ENCODE measurements at places on chromosomes 2 and 18.

GRCh38 chr2:199455545-199456382 is 2.0 kb downstream of the SATB2 start:
- DNase-seq, result peak; percentile 36

DNA sequence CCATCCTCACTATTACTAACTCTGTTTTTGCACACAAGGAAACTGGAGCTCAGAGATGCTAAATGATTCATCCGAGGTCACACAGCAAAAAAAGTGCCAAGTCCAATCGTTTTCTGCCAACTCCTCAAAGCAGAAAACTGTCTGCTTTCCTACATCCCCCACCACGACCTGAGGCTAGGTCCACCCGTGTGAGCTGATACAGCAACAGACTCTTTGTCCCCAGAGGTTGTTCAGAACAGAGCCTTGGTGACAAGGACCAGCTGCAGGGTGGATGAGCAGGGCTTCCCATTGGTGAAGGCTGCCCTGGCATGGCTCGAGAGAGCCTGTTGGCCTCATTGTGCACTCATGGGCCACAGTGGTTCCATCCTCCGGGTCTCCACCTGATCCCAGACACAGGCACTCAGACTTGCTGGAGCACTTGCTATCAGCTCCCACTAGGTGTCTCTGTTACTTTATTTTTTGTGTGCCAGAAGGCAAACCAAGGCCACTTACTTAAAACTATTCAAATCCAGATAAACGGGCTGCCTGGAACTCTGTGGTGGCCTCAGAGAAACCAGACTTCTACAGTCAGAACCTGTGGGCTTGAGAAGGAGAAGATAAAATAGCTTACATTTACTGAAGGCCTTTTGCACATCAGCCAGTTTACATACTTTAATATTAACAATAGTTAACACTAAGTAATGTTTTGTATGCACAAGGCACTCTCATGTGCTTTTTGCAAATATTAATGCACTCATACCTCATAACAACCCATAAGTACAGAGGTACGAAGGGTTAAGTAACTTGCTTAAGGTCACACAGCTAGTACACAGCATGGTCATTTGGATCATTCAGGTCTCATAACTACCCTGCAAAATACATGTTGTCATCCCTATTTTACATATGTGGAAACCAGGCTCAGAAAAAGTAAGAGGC is 62.9 kb upstream of the CTIF start:
- DNase-seq, result no peak

- DNase-seq, result peak; percentile 51
Observed at GRCh38 chr2:231557571-231558217, 27.4 kb upstream of the NMUR1 start.

DNA sequence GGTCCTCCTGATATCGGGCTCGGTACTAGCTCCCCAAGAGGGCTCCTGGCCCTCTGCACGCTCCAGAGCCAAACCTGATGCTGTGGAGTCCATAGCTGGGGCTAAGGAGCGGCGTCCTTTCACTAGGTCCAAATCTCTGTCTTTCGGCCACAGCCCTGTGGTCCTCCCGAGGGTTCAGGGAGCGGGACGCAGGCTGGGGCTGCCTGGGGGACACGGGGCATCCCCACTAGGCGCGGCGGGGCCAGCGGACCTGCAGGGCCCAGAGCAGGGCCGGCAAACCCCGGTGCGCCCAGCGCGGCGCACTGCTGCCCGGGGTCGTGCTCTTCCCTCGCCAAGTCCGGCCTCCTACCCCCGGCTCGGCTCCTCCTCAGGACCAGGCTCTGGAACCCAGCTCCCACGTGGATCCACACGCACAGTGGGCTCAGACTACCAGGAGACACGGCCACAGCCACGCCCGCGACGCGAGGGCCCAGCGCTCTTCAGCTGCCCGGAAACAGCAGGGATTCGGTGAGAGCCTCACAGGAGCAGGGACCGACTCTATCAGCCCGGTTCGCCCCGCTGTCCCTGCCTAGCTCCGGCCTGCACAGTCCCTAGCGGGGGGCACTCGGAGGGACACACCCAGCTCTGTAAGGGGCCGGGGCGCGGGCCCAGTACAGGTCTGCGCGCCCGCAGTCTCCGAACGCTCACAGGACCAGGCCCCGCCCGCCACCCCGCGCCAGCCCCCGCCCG is 593 bp downstream of the ZNF514 start:
- DNase-seq, result peak; percentile 66

DNA sequence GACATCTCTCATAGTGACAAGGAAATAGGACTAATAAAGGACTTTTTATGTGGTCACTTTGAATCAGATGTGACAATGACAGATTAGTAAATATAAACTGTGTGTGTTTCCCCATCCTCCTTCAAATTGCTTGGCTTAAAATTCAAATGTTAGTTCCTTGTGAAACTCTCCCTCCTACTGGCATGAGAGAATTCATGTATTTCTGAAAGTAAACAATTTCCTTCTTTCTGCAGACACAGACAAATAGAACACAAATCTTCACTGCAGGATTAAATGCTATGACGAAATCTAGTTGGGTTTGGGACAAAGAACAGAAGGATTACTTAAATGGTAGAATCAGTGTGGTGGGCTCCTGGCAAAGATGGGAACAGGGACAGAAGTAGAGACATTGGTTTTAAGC is 328.7 kb upstream of the FAM98A start:
- DNase-seq, result no peak

DNA sequence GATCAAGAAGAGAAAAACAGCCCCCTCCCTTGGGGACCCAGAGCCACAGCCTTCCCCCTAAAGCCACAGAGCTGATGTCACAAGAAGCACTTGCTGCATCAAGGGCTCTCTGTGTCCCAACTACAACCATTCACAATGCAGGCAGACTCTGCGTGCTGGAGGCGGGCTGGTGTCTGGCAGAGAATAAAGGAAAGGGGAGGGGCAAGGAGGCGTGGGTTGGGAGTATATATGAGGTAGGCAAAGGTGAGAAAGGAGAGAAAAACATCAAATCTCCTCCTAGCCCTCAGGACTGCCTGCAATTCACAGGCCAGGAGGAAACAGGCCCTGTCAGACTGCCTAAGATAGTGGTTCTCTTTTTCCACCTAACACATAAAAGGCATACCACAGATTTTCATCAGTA is 48.8 kb upstream of the IHH start:
- DNase-seq, result no peak

GRCh38 chr2:39007875-39008504 is 112.9 kb downstream of the SOS1 start:
- DNase-seq, result no peak

DNA sequence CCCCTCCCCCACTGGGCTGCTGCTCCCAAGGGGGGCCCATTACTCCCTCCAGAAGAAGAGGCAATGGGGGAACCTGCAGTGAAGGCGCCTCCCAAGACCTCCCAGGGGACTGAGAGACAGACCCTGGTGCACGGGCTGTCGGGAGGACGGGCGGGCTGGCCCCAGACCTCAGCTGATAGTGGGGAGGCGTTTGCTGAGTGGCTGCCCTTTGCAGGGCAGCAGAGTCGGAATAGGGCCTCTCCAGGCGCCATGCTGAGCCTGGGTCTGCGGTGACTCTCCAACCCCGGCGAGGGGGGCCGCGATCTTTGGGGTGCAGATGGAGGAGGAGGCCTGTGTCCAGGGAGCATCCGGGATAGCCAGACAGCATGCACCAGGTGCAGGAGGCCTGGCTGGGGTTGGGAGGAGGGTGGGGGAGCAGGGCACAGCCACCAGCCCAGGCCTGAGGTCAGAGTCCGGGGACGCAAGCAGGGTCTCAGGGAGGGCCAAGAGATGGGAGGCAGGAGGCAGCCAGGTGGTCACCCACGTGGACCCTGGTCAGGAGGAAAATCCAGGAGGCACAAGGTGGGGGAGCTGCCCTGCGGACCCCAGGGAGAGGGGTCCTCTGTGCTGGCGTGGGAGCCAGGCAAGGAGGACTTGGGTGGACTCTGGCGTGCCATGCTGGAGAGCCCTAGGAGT is 11.0 kb downstream of the CROCC2 start:
- peak; percentile 29 for DNase-seq

DNA sequence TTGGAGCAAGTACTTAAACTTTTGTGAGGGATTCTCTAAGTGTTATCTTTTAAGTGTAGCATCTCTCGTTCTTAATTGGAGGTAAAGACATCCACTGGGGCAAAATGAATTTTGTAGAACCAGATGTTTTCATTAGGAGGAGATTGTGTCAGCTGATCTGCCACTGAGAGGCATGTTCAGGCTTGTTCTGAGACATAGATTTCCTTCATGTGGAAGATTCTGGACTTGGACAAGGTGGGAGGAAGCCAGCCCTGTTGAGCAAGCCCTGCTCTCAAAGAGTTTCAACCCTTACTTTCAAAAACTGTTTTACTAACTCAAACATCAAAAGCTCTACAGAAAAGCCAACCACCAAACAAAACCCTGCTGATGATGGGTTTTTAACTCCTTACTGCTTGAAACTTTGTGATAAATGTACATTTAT is 6.5 kb downstream of the MAP4K4 start:
- no peak for DNase-seq

- DNase-seq, result no peak
Observed at GRCh38 chr2:62238236-62238635, 42.3 kb downstream of the B3GNT2 start.

GRCh38 chr18:77205769-77206168 is 43.9 kb upstream of the GALR1 start:
- DNase-seq, result no peak

DNA sequence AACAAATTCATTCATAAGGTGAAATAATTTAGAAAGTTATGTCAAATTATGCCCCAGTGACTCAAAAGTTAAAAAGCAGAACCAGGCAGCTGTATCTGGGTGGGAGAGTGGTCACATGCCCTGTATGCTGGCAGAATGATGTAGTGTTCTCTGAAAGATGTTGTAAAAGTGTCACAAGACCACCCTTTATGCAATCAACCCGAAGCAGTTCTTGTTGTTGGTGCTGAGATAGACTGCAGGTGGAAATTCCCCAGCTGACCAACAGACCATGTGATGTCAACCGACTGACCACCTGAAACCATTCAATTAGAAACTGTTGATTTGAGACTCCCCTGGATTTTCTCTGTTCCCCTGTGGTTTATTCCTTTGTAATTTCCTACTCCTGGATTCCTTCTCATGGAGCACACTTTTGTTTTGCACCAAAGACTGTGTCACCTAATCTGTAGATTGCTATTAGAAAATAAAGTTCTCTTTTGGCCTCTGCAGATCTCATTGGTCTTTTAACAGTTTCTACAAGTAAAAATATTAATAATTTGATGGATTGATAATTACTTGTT is 1341.3 kb upstream of the LRRTM1 start:
- no peak for DNase-seq

DNA sequence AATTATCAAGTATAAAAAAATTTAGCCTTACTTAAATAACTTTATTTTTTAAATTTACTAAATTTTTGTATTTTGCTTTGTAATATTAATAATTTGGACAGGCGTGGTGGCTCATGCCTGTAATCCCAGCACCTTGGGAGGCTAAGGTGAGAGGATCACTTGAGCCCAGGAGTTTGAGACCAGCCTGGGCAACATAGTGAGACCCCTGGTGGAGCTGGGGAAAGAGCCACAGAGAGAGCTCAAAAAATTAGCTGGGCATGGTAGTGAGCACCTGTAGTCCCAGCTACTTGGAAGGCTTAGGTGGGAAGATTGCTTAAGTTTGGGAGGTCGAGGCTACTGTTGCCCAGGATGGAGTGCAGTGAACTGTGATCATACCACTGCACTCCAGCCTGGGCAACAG is 143.5 kb downstream of the B3GNT2 start:
- DNase-seq, result no peak

DNA sequence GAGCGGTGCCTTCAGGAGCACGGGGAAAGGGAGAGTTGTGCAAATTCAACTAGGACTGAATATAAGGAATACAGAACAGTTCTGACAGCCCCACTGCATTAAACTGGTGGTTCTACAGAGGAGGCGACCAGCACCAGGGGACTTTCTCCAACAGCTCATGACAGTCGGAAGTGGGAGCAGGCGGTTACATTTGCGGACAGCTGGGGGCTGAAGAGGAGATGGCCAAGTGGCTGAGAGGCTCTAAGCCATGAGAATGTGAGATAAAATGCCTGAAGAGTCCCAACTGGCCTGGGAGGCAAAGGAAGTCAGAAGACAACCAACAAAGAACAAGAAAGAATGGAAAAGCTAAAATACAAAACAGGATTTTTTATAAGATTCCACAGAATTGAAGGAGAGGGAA is 141.3 kb downstream of the L3MBTL4 start:
- DNase-seq, result no peak

DNA sequence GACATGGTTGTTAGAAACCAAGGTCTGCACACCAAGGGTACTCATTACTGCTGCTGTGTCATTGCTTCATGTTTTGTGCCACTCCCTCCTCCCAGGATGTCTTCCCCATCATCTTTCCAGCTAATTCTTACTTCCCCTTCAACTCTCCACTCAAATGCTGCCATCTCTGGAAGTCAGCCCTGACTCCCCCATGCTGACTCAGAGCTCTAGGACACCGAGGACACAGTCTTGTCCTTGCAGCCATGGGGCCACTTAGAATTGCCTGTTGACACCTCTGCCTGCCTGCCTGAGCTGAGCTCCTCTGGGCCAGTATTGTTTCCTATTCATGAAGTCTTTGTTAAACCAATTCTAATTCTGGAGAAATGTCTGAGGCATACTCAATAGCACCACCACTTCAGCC is 100.2 kb downstream of the GYPC start:
- no peak for DNase-seq

DNA sequence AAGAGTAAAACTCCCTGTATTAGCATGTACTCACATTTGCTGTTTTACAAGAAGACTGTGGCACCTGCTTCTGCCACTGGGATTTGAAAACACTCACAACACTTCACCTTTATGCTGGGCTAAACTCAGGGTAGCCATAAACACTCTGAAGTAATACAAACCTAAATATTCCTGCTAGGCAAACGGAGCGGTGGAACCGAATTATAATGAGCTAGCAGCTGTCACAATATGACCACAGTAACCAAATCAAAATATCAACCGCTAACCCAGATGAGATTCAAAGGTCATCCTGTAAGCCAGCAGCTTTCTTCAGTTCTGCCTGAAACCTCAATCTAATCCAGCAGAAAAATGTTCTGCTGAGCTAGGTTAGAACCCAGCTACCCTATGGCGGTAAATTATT is 132.1 kb downstream of the TCF4 start:
- DNase-seq, result no peak

DNA sequence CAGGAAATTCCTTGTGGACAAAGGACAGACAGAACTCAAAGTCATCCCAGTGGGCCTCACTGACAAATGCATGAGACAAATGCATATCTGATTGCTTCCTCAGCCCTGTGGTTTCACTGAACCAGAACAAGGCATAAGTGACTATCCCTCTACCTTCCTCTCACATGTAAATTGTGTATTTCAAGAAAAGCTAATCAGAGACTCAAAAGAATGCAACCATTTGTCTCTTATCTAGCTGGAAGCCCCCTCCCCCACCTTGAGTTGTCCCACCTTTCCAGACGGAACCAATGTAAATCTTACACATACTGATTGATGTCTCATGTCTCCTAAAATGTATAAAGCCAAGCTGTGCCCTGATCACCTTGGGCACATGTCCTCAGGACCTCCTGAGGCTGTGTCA is 102.0 kb upstream of the TMEM200C start:
- DNase-seq, result no peak

DNA sequence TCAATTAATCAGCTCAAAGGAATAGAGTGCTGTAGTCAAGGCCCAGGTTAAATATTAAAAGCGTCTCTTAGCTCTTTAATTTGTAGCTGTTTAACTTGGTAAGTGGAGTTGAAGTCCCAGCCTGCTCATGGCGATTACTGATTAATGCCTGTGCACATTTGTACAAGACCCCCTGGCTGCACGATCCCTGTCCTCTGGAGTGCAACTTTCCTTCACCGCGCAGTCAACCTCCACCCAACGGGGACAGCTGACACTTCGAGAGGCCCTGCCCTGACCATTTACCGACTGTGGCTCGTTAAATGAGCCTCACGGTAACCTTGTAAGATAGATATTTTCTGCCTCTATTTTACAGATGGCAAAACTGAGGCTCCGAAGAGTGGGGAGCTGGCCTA is 5.5 kb upstream of the CYS1 start:
- no peak for DNase-seq

- DNase-seq, result no peak
Observed at GRCh38 chr2:181552808-181553207, 95.6 kb downstream of the ITGA4 start.

All from activated naive CD8-positive, alpha-beta T cell treated with anti-CD3 and anti-CD28 coated beads, Interleukin-2, amount 10 ng/mL, durations not matched to agents 7 days and 5 days (primary cell).